D341Med (cell line): ENCODE measurements at places on chromosomes 16 and 17.

DNA sequence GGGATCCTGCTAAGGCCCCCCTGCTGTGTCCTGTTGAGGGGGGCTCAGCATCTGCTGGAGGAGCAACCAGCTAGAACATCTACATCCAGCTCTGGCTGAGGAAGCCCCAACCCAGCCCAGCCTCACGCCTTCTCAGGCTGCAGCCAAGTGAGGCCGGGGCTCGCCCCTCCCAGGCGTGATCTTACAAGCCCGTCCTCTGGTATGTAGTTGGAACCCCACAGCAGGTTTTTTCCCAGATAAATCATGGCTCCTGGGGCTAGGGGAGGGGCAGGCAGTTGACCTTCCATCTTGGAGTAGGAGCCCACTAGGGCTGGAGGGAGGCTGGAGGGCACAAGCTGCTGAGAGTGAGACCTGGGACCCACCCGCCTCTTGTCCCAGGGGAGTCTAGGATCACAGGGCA, 4.7 kb downstream of the FAM83G start:
- no peak for DNase-seq

GRCh38 chr16:22635357-22635761, 124.7 kb downstream of the NPIPB5 start:
- DNase-seq: no peak

GRCh38 chr16:11224894-11225676, 30.9 kb downstream of the SOCS1 start:
- DNase-seq: no peak

DNA sequence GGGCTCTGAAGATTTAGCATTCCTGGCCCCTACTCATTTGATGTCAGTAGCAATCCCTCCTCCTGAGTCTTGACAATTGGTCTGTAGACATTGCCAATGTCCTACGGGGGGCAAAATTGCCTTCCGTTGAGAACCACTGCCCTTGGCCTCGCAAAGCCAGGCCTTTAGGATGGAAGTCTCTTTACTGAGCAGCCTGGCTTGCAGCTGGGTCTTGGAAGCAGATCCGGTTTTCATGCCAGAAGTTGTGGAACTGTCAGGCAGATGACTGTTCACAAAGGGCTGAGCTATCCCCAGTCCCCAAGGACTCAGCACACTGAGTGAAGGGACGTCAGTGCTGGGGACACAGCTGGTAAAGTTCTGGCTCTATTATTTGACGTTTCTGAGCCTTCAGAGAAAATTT, 83.2 kb downstream of the WSCD1 start:
- DNase-seq: no peak

GRCh38 chr16:51881731-51882130, 665.2 kb downstream of the TOX3 start:
- DNase-seq: no peak

DNA sequence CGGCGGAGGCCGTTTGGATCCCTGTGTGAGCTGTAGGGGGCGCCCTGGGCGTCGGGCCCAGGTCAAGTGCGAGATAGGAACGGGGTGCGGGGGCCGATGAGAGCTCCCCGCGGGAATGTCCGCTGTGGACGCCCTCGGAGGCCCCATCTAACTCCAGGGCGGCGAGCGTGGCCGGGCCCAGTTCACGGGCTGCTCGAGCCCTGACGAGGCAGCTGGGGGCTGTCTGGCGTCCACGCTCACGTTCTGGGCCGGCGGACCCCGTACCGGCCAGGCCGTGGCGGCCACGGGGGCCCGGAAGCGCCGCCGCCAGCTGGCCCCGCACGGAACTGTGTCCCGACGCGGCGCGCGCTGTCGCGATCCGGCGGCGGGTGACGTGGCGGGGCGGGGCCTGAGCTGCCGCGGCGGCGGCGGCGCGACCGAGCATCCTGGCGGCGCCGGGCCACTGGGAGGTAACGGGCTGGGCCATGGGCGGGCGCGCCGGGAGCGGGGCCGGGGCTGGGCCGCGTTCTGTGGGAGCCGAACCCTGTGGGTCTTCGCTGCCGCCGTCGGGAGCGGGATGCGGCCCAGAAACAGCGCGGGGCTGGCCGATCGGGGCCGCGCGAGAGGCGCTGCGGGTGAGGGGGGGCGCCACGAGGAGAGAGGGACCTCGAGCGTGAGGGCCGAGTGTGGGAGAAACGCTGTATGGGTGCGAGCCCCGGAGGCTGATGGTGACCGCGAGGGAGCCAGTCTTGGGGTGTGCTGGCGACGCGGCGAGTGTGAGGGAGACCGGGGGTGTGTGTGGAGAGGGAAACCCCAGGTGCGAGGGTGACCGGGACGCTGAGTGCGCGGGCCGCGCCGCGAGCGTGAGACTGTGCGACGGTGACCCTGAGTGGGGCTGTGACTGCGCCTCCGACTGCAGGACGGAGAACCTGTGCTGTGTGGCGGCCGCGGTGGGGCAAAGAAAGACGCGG, at the start of gene SLC7A6:
TSS of gene SLC7A6 (plus strand) at position 399 of the 950 bp plus-strand sequence. CDS start 10,201 bp downstream, outside the sequence.
- peak; percentile 90 for DNase-seq

- no peak for DNase-seq
These were observed 12.9 kb upstream of the SLC39A11 start for GRCh38 chr17:73105431-73105830.

DNA sequence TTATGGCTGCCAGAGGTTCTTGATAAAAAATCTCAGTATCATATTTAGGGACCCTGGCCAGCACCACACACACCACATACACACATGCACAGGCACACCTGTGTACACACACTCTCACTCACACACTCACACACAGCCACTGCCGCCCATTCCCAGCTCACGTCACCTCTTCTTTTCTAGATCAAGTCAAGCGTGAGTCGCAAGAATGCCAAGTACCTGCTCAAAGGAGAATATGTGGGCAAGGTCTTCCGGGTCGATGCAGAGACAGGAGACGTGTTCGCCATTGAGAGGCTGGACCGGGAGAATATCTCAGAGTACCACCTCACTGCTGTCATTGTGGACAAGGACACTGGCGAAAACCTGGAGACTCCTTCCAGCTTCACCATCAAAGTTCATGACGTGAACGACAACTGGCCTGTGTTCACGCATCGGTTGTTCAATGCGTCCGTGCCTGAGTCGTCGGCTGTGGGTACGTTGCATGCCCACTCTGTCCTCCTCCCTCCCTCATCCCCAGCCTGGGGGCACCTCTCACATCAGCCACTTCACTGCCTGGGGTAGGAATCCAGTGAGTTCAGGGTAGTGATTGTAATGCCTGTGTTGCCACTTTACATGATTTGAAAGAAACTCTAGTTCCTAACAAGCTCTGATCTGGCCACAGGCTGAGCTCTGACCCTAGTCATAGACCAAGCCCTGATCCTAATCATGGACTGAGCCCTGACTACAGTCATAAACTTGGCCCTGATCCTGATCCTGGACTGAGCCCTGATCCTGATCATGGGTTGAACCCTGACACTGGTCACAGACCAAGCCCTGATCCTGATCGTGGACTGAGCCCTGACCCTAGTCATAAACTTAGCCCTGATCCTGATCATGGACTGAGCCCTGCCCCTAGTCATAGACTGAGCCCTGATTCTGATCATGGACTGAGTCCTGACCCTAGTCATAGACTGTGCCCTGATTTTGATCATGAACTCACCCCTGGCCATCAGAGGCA, 20.4 kb downstream of the CDH5 start:
- no peak for DNase-seq

- no peak for DNase-seq
These were observed 12.2 kb upstream of the ITGAE start for GRCh38 chr17:3813171-3813570.

- no peak for DNase-seq
These were observed 722 bp upstream of the TIMP2 start for GRCh38 chr17:78925662-78926555.

DNA sequence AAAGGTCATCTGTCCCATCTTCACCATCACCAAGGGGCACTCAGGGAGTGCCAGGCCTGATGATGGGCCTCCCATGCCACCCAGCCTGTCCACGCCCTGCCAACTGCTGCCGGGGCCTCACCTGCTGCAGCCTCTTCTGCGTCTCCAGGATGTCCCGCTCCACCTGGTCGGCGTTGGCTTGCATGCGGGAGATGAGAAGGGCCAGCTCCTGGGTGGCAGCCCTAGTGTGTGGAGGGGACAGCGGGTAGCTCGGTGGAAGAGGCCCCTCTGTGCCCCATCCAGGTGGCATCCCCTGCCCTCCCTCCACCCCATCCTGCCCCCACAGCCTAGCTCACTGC, 3.2 kb downstream of the EVPL start:
- DNase-seq: no peak

GRCh38 chr16:264440-264951, 11.2 kb downstream of the RGS11 start:
- no peak for DNase-seq

DNA sequence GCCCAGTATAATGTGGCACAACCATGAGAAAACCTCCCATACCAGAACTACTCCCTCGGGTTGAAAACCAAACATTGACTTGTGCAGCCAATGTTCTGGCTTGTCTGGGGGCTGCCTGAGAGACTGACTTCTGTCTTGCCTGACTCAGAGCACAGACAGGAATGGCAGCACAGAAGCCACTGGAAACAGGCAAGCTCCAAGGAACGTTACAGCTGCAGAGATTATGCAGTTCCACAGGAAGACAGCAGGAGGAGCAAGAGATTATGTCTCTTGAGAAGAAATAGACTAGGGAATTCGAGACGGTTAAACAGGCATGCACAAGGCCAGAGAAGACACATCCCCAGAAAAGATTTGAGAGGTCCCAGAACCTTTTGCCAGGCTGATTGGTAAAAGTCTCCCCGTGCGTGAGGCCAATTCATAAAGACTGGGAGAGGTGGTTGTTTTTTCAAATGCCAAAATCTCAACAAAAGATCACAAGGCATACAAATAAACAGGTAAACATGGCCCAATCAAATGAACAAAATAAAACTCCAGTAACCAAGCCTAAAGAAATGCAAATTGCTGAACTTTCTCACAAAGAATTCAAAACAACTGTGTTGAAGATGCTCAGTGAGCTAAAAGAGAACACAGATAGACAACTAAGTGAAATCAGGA, 90.6 kb upstream of the CDH5 start:
- DNase-seq: peak; percentile 59

DNA sequence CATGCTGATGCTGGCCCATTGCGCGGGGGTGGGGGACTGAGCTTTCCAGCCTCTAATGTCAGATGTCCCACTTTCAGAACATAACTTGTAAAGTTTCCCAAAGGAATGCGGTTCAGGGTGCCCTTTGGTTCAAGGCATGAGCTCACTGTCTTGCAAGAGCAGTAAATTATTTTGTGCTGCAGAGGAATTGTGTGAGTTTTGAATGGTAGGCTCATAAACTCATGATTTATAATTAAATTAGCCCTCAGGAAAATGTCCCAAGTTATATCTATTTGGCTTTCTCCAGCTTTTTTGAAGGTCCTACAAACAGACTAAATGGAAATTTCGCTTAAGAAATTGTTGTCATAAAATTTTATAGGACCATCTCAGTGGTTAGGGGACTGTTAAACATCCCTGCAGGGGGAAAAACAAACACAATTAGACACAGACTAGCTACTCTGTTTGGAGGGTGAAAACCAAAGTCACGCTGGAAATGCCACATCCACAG, 321.8 kb downstream of the HS3ST3B1 start:
- DNase-seq: no peak

DNA sequence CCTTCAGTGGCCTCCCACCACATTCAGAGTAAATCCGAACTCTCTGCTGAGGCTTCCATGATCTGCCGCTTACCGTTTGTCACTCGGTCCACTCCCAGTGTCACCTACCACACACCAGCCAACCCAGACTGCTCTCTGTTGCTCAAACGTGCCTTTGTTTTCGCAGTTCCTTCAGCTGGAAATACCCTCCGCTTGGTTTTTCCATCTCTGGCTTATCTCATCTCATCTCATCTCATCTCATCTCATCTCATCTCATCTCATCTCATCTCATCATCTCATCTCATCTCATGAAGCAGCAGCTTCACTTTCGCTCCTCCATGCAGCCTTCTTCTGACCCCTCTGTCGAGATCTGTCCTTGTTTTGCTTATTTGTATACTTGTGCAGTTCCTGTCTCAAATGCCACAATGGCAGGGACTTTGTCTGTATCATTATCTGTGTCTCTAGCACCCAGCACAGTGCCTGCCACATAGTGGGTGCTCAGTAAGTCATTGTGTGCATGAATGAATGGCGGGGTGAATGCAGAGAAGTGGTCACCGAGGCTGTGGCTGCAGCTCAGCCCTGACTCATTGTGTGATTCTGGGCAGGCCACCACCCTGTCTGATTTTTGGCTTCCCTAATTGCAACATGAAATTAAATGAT, 3.8 kb upstream of the SNX20 start:
- no peak for DNase-seq

DNA sequence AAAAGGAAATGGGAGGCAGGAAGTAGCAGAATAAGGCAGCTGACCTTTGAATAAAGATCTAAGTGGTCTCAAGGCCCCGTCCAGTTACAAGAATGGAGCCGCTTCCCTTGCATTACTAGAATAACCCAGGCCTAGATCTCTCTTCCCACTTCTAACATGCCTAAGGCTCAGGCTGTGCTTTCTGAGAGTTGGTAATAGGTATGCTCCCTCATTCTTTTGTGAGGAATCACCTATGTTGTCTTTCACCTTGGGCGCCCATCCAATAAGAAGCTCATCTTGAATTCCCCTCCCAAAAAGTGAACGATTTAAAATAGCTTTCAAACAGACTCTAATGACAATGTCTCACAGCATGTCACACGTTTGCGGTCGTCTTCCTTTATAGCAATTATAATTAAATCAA, 101.2 kb downstream of the KCNJ2 start:
- DNase-seq: no peak

GRCh38 chr17:20271011-20271610, 196.2 kb downstream of the LGALS9B start:
- DNase-seq: no peak

DNA sequence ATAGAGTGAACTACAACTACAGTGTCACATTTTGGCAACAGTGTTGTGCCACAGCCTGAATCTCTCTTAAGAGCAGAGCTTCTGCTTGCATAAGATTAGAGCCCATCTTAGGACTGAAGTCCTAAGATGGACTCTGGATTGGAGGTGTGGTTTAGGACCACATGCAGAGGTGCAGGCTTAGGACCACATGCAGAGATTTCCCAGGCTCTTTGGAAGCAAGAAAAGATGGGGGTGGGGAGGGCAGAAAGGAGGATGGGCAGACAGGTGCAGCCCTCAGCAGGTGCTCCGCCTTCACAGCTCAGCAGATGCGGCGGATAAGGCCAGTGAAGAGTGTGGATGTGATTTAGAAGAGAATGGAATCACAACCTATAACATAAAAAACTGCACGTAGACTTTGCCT, 128.7 kb downstream of the TANGO6 start:
- no peak for DNase-seq

GRCh38 chr16:86716649-86717048, 138.3 kb downstream of the FOXL1 start:
- DNase-seq: no peak

GRCh38 chr17:42311240-42312034, 23.1 kb downstream of the STAT5A start:
- DNase-seq: no peak

GRCh38 chr16:86669937-86670749, 91.8 kb downstream of the FOXL1 start:
- no peak for DNase-seq

GRCh38 chr17:70172923-70173322, 3.6 kb downstream of the KCNJ2 start:
- no peak for DNase-seq

GRCh38 chr17:17732892-17733670, 51.8 kb downstream of the RAI1 start:
- DNase-seq: no peak

- no peak for DNase-seq
These were observed 80.0 kb downstream of the CDRT15 start for GRCh38 chr17:14156689-14157088.

GRCh38 chr17:35448214-35448898, at the start of gene SLFN13:
Gene SLFN13, minus strand, starts transcription at chr17:35448766. Its CDS starts 3,086 bp downstream, at chr17:35445680.
- DNase-seq: peak; percentile 51
